ENCODE measurements at places on chromosomes 1 and 21.
A peak's percentile ranks its signal among the peaks of the same experiment; 100 is the strongest.

DNA sequence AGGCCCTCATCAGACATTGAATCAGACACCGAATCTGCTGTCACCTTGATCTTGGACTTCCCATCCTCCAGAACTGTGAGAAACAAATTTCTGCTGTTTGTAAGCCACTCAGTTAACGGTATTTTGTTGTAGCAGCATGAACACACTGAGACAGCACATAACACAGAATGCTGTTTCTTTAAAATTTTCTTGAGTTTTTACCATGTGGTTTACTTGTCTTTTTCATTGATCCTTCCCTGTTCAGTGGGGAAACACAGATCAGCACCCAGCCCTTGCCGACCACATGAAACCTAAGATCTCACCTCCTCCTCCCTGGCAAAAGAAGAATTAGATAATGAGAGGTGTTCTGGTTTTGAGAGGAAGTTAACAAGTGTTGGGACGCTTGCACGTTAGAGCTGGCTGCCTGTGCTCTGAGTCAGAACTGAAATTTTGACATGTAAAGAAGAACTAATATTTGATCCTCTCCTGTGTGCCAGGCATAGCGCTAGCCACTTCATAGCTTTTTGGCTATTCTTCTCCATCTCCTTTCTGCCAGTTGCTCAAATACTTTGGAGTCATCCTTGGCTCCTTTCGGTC lies 179.6 kb downstream of the DHRS3 start:
- DNase-seq, result peak; percentile 22

- DNase-seq, result no peak
Observed at GRCh38 chr1:39317910-39318633, 113.6 kb downstream of the MACF1 start.

DNA sequence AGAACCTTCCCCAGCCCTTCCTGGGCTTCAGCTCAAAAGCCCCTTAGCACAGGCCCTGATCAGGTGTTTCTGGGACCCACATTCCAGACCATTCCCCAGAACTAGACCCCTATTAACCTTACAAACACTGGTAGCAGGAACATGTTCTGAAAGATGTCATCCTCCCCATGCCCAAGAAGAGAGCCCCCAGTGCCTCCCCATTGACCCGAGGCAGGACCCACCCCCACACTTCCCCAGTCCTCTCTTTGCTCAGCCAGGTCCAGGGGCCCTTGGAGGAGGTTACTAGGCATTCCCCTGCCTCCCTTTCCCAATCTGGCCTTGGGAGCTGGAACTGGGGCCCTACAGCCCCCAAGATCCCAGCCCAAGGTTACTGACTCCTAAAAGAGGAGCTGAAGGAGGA lies 38.9 kb upstream of the HMGB4 start:
- DNase-seq, result no peak

DNA sequence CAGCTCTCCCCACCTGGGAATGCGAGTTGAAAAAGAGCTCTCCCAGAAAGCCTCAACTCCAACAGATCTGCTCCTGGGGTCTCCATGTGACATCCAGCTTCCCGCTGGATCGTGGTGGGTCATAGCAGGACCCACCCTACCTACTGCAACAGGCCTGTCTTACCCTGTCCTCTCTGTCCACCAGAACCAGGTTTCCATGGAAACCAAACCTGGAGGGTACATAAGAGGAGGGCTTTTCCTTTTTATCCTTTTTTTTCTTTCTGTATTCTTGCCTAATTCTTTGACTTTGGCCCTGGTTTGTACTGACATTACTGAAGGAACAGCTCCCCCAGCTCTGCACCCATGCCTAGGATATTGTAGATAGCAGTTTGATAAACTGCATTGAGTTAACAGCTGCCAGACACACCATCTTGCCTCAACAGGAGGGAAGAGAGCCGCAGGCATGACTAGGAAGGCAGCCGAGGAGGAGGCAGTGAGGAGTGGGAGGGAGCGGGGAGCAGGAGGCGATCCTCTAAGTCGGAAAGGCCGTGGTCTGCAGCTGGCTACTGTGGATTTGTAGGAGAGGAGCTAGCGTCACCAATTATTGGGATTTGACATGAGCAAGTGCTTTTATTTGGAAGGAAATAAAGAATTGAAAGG lies 9.7 kb upstream of the FMOD start:
- no peak for DNase-seq

DNA sequence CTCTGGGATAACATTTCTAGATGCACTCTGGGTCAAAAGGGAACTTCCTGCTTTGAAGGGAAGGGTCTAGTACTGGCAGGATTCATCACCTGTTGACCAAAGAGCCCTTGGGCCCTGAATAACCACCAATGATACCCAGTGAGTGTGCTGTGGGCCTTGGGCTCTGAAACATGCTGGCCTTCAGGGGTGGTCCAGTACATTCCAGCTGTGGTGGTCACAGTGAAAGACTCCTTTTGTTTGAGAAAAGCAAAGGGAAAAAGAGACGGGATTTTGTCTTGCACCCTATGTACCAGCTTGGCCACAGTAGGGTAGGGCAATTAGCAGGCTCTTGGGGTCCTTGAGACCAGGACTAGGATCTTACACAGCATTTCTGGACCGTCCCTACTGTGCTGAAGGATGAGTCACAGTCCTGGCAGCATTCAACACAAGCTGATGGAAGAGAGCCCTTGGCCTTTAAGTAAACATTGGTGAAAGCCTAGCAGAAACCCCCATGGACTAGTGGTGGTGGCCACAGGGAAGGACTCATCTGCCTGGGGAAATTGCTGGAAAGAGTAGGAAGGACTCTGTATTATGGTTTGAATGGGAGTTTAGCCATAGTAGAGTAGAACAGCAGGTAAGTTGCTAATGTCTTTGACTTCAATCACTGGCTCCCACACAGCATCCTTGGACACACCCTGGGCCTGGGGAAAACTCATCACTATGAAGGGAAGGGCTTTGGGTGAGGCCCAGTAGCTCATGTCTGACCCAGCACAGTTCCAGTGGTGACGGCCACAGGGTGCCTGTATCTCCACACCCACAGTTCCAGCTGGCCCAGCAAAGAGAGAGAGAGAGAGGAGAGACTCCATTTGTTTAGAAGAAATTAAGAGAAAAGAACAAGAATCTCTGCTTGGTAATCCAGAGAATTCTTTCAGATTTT lies 87.5 kb downstream of the COL24A1 start:
- DNase-seq, result no peak

GRCh38 chr1:8078176-8078671 lies 52.1 kb upstream of the ERRFI1 start:
- no peak for DNase-seq

- DNase-seq, result no peak
Observed at GRCh38 chr1:82391712-82392111, 591.0 kb downstream of the ADGRL2 start.

- DNase-seq, result no peak
Observed at GRCh38 chr21:45531393-45532215, 10.6 kb downstream of the SLC19A1 start.

- no peak for DNase-seq
Observed at GRCh38 chr1:78070758-78071157, 25.0 kb downstream of the GIPC2 start.

DNA sequence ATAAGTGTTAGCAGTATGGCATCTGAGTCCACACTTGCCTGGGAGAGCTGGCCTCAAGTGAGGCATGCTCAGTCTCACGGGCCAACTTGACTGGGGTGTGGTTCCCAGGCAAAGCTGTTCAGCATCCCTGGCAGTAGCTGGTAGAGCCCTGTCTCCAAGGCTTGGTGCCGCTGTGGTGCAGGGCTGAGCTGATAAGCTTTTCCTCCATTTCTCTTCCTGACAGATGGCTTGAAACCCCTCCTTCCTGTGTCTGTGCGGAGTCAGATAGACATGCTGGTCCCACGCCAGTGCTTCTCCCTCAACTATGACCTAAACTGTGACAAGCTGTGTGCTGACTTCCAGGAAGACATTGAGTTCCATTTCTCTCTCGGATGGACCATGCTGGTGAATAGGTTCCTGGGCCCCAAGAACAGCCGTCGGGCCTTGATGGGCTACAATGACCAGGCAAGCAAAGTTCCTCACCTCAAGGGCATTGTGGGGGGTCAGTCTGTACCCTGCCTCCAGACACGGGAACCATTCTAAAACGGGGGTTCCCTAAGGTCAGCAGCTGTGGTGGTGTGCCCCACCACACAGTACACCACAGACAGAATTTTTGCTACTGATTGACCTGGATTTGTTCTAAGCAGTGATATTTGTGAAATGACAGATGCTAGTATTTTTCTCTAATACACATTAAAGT lies 13.7 kb upstream of the MIIP start:
- DNase-seq, result no peak

- DNase-seq, result no peak
Observed at GRCh38 chr1:109255097-109255651, 5.8 kb downstream of the CELSR2 start.

- DNase-seq, result no peak
Observed at GRCh38 chr1:109167001-109167506, 46.7 kb upstream of the SARS1 start.

- no peak for DNase-seq
Observed at GRCh38 chr1:61160526-61160925, 78.2 kb downstream of the NFIA start.

DNA sequence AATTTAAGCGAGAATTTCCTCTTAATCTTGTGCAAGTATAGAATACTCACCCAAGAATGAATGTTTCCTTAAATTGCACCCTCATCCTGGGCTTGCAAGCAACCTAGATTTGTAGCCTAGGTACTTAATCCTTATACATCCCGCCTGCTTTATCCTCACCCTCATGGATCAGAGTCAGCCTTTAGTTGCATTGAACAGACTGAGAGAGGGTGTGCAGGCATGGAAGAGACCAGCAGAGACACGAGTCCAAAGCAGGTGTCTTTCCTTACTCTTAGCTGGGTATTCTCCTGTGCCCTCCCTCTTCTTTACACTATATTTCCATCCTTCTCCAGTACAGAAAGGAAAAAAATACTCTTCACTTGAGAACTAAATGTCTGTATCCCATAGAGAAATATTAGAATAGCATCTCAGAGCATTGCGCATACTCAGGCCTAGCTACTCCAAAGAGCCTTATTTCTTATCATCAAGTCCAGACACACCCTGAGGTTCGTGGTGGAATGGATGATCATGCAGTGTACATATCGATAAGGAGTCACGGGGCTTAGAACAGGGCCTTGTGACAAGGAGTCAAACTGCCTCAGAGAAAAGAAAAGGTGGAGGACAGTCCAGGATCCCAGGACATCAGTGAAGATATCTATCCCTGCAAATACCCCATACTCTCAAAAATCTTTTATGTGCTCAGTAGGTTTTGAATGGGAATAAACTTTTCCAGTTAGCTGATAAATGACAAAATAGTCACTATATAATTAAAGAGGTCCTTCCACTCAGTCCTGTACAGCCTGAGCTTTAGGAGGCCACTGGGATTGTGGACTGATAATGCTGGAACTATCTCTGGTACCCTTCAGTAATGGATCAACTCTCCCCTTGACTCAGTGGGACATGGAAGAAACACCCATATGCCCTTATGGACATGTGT lies 297.9 kb downstream of the GRIK1 start:
- no peak for DNase-seq

DNA sequence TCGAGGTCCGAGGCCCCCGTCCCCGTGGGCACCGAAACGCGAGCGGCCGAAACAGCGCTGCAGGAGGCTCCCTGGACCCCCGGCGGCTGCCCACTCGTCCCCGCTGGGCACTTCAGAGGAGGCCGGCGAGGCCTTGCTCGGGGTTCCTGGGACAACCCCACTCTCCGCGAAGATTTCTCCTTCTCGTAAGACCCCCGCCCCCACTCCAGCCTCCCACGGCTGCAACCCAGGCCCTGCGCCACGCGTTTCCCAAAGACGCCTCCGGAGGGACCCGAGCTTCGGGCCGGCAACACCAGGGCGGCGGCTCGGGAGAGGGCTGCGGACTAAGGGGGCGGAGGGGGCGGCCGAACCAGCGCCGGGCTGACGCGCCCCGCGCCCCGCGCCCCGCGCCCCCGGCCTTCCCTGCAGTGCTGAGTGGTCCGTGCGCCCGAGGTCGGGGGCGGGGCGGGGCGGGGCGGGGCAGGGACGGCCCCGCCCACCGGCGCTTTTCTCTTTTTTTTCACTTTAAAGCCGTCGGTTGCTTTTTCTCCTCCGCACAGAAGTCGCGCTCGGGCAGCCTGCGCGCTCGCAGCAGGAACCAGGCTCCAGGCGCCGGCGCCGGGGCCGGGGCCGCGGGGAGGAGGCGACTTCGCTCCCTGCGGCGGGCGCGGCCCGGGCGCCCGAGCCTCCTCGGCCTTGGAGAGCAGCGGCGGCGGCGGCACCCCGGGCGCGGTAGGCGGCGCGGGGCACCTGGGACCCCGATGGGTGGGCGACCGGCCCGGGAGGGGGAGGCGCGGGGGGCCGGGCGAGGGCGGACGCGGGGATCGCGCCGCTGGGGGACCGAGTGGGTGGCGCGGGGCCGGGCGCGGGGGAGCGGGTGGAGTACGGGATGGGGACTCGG lies at the start of gene SPSB1:
TSS of gene SPSB1 (plus strand) at position 534 of the 880 bp plus-strand sequence. CDS start 62,998 bp downstream, outside the sequence.
- peak; percentile 63 for DNase-seq

DNA sequence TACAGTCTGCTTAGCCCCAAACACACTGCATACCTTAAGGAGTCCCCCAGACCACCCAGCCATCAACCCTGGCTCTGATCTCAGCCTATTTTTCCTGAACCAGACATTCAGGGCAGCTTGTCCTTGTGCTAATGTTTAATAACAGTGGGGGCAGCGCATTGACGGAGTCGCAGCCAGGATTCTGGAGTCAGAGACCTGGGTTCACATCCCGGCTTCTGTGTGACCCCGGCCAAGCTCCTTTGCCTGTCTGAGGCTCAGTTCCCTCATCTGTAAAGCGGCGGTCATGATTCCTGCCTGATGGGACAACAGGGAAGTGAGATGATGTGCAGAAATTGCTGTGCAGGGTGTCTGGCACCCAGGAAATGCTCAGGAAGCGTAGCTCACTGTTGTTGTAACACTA lies 63.1 kb downstream of the MATN1 start:
- DNase-seq, result no peak

GRCh38 chr21:33893917-33894316 lies 21.7 kb downstream of the ATP5PO start:
- DNase-seq, result no peak

DNA sequence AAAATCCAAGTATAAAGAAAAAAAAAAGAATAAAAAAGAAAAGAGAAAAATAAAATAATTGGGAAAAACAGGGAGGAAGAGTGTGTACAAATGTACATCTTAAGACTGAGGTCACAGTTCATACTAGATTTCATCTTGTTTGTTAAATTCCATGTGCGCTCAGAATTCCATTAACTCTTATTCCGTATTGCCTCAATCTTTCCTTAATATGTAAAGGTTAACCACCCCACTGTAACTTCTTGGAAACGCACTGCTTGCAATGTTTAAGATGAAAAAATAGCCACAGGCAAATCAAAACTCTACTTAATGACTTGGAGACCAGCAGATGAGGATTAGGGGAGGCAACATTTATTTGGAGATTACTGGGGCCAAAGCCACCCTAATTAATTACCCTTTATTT lies 23.9 kb upstream of the KCNE1 start:
- DNase-seq, result no peak

Data from CD4-positive, alpha-beta T cell (primary cell).